H1 (cell line): ENCODE measurements at places on chromosomes 16 and 17. TPM values are rescaled to one million over a fixed set of nuclear protein-coding genes. Genes with fewer than 3 reads are reported as not detected.

Gene NTN1
- 2.0 and 3.6 TPM in 2 replicates for polyA plus RNA-seq

Gene CYB5D1
- 11.0 and 13.5 TPM in 2 replicates for polyA plus RNA-seq

Gene CLEC19A
- 0.88 and 1.5 TPM in 2 replicates for polyA plus RNA-seq

Gene MYH3
- 0.65 and 1.6 TPM in 2 replicates for polyA plus RNA-seq

Gene MEOX1
- polyA plus RNA-seq = 0.03 TPM in 1 of 2 replicates, not detected in the other

DNA sequence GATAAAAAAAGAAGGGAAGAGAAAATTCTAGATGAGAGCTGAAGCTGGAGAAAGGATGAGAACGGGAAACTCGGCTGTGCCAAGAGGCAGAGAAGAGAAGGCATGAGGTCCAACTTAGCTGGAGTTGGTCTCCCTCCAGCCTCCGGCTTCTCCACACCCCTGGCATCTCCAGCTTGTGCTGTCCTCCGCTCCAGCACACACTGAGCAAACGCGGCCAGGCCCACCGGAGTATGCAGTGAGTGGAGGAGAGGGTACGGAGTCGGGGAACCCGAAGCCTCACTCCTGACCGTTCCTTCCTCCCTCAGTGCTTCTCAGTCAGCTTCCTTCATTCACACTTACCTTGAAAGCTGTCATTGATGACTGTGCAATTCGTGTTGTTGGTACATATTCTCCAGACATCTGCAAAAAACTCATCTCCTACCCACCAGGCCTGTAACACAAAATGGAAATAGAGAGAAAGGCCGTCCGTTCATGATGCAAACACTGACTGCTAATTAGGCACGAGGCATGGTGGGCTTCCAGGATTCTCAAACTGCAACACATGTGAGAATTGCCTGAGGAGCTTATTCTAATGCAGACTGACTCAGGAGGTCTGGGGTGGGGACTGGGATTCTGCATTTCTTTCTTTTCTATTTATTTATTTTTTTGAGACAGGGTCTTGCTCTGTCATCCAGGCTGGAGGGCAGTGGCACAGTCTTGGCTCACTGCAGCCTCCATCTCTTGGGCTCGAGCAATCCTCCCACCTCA, 37.0 kb downstream of the EMP2 start:
- no peak overlapping the region for H3K4me3 ChIP-seq
- H3K27ac ChIP-seq = no peak overlapping the region
- H3K36me3 ChIP-seq = no peaks in the 10 kb centered on the region
- H3K27me3 ChIP-seq = no peaks in the 10 kb centered on the region
- no peaks in the 10 kb centered on the region for H3K4me1 ChIP-seq
- no peak for DNase-seq

GRCh38 chr16:23587726-23588125, 8.4 kb downstream of the NDUFAB1 start:
- no peaks in the 10 kb centered on the region for H3K27me3 ChIP-seq
- DNase-seq = no peak
- no peak overlapping the region for H3K4me3 ChIP-seq

GRCh38 chr17:45660474-45660873, 123.6 kb upstream of the CRHR1 start:
- no peak overlapping the region for H3K4me3 ChIP-seq
- H3K27me3 ChIP-seq = no peaks in the 10 kb centered on the region; the same call in 1 of the 2 replicates
- H3K27ac ChIP-seq = no peak overlapping the region
- no peaks in the 10 kb centered on the region for H3K4me1 ChIP-seq
- no peak for DNase-seq

DNA sequence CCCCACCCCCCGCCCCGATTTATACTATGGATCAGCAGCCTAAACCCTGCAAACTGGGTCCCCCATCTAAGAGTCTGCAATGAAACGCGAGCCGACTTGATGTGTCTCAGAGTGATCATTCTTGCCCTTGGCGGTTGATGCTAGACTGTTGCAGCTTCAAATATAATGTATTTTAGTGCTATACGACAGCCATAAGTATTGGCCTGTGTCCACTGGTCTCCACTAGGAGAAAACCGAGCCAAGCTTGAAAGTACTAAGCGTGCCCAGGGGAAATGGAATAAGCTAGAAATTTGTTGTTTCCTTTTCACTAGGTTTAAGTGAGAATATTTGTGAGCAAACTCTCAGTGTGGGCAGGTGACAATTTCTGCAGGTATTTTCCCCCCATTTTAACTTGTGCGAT, 711.2 kb downstream of the MAF start:
- H3K4me3 ChIP-seq = no peak overlapping the region
- H3K27ac ChIP-seq = no peak overlapping the region
- H3K27me3 ChIP-seq = no peaks in the 10 kb centered on the region
- no peaks in the 10 kb centered on the region for H3K36me3 ChIP-seq
- H3K4me1 ChIP-seq = no peaks in the 10 kb centered on the region
- no peak for DNase-seq

DNA sequence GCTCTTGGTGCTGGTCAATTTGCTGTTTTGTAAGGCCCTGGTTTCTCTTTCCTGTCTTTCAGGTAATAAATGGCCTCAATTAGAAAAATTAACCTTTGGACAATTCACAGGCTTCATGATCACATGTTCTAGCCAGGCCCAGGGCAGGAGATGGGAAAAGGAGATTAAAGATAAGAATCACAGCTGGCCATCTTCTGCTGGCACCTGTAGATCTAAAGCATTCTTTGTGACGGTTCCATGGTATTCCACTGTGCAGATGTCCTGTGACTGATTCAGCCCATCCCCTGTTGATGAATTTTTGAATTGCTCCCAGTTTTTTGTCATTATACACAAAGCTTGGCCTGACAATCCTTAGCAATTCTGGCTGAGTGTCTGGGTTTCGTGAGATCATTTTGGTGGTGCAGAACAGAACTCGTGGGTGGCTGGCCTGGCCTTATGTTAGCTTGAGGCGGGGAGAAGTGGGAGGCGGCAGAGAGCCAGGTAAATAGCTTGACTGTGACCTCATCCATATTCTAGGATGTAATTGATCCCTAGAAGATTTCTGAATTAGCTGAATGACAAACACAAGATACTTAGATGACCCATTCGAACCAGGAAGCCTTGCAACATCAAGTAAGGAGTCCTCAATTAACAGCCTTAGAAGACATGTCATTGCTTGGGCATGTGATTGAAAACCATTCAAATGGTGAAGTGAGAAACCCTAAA, 14.1 kb downstream of the TMC5 start:
- no peaks in the 10 kb centered on the region for H3K27me3 ChIP-seq
- no peak overlapping the region for H3K4me3 ChIP-seq
- no peak overlapping the region for H3K27ac ChIP-seq
- DNase-seq = no peak

DNA sequence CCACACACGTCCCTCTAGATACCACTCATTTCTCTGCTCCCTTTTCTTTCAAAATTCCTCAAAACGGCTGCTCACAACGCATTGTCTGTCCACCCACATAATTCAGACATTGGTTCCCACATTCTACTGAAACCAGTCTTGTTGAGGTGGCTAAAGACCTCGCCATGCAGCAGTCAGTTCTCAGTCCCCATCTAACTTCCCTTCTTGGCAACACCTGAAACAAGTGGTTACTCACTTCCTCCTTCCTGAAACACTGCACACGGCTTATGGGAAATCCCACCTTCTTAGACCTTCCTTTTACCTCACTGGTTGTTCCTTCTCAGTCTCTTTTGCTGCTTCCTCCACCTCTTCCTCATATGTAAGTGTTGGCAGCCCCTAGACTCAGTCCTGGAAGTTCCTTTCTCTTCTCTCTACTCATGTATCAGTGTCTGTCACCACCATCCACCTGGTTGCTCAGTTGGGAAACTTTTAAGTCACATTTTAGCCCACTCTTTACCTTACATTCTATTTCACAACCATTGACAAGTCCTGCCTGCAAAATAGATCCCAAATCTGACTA, 277.1 kb downstream of the CEP112 start:
- H3K27me3 ChIP-seq = no peaks in the 10 kb centered on the region
- no peak overlapping the region for H3K27ac ChIP-seq
- H3K4me1 ChIP-seq = no peaks in the 10 kb centered on the region

- no peaks in the 10 kb centered on the region for H3K27me3 ChIP-seq
- no peak overlapping the region for H3K4me3 ChIP-seq
- no peak for DNase-seq
- no peak overlapping the region for H3K27ac ChIP-seq
- no peaks in the 10 kb centered on the region for H3K36me3 ChIP-seq
- H3K4me1 ChIP-seq = peaks cover 21% of the 10 kb centered on the region
Observed at GRCh38 chr17:39576187-39576586, 31.5 kb downstream of the NEUROD2 start.

DNA sequence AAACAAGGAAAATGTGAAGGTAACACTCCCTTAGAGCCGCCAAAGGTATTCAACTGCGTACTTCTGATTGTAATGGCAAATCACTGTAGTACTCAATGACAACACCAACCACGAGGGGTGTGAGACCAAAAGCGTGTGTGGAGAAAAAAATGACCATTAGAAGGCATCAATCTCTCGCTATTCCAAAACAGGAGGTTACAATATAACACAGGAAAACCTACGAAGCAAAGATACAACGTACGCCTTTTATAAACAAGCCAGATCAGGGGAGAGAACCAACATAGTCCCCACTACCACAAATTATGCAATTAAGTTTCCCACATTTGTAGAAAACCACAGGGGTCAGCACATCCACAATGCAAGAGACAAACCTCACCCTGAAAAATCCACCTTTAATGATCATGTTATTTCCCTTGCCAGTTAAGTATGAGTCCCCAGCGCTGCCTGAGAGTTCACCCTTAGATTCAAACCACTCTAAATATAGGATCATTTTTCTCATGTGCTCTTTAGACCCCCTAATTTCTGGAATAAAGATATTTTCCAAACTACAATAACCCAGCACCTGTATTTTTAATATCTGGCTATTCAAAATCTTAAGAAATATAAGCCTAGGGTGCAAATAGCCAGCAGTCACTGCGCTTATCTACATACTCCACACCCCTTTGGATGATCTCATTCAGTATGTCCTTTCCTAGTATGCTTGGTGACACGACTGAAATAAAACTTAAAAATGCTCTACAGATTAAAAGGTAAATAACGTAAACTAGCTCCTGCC, 12.4 kb downstream of the TEX14 start:
- H3K4me3 ChIP-seq = no peak overlapping the region
- no peaks in the 10 kb centered on the region for H3K4me1 ChIP-seq
- no peaks in the 10 kb centered on the region for H3K27me3 ChIP-seq
- no peak overlapping the region for H3K27ac ChIP-seq
- no peak for DNase-seq
- no peaks in the 10 kb centered on the region for H3K36me3 ChIP-seq

DNA sequence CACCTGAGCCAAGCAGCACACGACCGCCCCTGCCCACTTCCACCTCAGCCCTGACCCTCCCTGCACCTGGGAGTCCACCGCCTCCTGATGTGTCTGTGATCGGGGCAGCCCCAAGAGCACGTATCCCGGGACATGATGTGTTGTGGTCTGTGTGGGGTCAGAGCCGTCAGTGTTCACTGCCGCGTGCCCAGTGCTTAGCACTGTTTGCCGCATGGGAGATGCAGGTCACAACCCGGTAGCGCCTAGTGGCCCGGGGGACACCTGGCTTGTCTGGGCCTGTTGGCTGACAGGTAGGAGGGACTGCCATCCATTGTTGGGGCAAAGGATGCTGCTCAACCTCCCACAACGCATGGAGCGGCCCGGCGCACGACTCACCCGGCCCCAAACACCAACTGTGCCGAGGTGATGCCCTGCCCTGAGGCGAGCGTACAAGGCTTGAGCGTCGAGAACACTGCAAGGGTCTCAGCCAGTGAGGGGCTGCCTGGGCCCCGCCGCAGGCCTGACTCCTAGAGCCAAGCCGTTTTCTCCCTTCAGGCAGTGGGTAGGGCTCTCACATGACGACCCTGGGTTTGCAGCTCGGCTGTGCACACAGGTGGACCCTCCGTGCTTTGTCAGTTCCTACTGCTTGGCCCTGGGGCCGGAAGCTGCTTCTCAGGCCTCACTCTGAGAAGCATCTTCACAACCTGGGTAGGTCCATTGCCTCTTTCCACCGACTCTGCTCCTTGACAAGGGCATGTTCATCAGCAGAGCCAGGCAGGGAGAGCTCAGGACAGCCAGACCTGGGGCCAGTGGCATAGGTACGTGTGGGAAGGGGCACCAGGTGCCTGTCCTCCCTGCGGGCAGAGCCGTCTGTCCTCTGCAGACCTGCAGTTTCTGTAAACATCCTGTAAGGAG, 5.9 kb upstream of the C16orf95 start:
- H3K4me3 ChIP-seq = no peak overlapping the region
- H3K27me3 ChIP-seq = no peaks in the 10 kb centered on the region
- no peaks in the 10 kb centered on the region for H3K36me3 ChIP-seq
- no peak overlapping the region for H3K27ac ChIP-seq
- no peak for DNase-seq
- no peaks in the 10 kb centered on the region for H3K4me1 ChIP-seq

- H3K27ac ChIP-seq = peak overlapping the region; percentile 39; the same call in 1 of the 2 replicates
- peak; percentile 84 for DNase-seq
- H3K4me3 ChIP-seq = peak overlapping the region; percentile 60
- peaks cover 18% of the 10 kb centered on the region for H3K4me1 ChIP-seq
- no peaks in the 10 kb centered on the region for H3K36me3 ChIP-seq
Observed at GRCh38 chr17:42107597-42108576, 4.6 kb downstream of the DHX58 start.

DNA sequence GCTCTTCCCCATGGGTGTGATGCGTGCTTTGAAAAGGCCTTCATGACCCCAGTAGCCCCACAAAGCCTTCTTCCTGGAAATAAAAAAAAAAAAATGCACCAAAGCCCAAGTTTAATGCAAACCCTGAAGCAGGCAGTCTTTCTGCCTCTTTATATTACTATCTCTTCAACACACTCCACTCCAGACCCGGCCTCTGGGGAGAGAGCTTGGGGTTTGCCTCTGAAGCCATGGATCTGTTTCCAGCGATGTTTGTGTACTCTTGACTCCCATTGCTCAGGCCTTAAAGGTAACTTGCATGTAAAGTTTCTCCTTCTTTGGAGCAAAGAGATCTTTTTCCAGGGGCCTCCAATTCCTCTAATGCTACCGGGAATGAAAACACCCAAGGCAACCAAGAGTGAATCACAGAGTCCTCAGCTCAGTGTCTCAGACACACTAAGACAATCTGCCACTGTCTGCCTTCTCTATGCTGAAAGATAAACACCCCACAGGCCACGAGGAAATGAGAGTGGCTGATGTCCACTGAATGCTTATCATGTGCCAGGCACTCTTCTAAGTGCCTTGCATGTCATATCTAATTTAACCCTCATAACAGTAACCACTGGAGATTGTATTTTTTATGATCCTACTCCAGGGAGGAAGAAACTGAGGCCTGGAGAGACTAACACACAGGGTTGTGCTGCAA, 56.4 kb upstream of the AKTIP start:
- DNase-seq = no peak
- H3K27ac ChIP-seq = no peak overlapping the region
- no peaks in the 10 kb centered on the region for H3K36me3 ChIP-seq
- no peak overlapping the region for H3K4me3 ChIP-seq

DNA sequence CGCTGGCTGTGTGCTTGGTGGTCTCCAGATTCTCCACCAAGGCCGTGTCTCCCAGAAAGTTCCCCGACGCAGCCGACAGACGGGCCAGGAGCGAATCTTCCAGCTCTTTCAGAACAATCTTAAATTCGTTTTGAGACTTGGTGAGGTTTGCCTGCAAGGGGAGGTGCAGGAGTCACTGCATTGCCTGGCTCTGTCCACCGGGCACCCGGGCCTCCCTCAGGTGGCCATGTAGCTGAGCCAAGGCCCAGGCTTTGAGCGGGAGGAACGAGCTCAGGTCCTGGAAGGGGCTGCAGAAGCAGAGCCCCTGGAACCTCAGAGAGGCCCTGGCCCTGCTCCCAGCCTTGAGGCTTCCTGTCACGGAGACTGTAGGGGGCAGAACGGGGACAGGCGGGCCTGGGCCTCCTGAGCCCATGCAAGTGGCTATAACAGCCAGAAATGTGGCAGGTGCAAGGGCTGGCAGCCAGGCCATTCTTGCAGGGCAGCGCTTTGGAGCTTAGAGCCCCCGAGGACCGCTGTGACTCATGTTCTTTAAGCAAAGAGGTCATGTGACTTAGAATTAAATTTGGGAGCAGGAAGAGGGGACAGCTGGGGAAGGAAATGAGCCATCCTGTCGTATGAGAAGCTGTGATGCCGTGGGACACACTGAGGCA, 72.4 kb downstream of the PGS1 start:
- no peak overlapping the region for H3K27ac ChIP-seq
- H3K4me3 ChIP-seq = no peak overlapping the region
- H3K36me3 ChIP-seq = no peaks in the 10 kb centered on the region
- no peaks in the 10 kb centered on the region for H3K27me3 ChIP-seq
